ENCODE measurements at places on chromosomes 7 and 10. TPM values are rescaled to one million over a fixed set of nuclear protein-coding genes. Genes with fewer than 3 reads are reported as not detected.

The VWA2 gene
- not detected for polyA plus RNA-seq

DNA sequence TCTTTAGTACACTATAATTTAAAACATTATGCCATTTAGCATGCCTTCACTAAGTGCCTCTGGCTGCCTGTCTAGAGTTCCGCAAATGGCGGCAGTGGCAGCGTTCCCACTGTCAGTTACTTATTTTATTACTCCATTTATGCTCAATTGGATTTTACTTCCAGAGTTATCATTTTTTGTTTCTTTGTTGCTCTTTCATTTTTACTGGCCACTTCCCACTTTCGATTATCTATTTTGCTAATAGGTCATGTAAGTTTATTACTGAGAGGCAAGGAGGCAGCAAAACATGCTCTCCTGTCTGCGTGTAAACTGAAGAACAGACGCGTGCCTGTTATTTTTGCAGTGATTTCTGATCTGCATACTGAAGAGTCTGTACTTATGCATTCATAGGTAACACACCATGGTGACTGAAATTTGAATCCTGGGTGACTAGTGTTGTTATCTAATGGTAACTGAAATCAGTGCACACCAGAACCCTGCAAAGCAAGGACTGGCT is 23.1 kb downstream of the KDM7A start:
- no peak overlapping the region for H3K4me3 ChIP-seq
- peak; percentile 15 for DNase-seq
- no peaks in the 10 kb centered on the region for H3K4me1 ChIP-seq
- no peaks in the 10 kb centered on the region for H3K27me3 ChIP-seq
- H3K36me3 ChIP-seq = no peaks in the 10 kb centered on the region

The RTKN2 gene
- polyA plus RNA-seq = not detected

The SFXN2 gene
- polyA plus RNA-seq = 16.0 TPM

The ITIH5 gene
- polyA plus RNA-seq = not detected

The FFAR4 gene
- not detected for polyA plus RNA-seq

The HMX3 gene
- polyA plus RNA-seq = 16.6 TPM

The ZNF239 gene
- polyA plus RNA-seq = 0.35 TPM

- H3K4me3 ChIP-seq = no peak overlapping the region
- H3K27ac ChIP-seq = no peak overlapping the region
- DNase-seq = no peak
- no peaks in the 10 kb centered on the region for H3K27me3 ChIP-seq
Measured at GRCh38 chr7:35399216-35399615, 145.3 kb upstream of the TBX20 start.
